Activated CD4-positive, alpha-beta T cell treated with anti-CD3 and anti-CD28 coated beads, Interleukin-2, amount 50 U/mL, for 24 hours (primary cell): ENCODE measurements at places on chromosomes 7 and 10.

GRCh38 chr7:28029051-28029450, 151.5 kb downstream of the JAZF1 start:
- no peak for DNase-seq

DNA sequence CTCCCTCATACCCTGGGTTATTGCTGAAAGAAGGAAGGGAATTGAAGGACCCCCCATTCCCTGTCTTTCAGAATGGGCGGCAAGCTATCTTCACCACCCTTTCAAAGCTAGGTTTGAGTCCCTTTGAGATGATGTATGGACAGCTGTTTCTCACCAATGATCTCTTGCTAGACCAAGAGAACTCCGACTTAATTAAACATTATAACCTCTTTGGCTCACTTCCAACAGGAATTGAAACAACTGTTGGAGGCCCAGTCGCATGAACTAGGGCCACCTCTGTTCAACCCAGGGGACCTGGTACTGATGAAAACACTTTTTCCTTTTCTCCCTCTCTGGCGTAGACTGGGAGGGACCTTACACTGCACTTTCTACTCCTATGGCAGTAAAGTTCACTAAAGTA, 110.6 kb downstream of the ITGB8 start:
- DNase-seq = no peak

DNA sequence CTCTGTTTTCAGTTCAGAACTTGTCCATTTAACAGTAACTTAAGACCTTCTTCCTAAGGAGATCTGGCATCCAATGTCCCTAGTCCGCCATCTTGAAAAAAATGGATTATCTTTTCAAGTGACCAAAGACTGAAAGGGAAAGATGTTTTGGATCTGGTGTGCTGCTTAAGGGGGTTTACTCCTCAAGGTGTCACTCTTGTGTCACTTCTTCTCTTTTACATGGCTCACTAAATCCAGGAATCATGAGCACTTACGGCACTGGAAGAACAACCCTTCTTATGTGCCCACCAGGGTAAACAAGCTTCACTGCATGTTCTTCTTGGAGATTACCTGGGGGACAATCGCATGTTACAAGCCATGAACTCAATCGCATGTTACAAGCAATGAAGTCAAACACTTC, 43.7 kb downstream of the ANXA8 start:
- no peak for DNase-seq

GRCh38 chr7:19982841-19983835, 209.7 kb upstream of the TMEM196 start:
- DNase-seq = no peak

- no peak for DNase-seq
Measured at GRCh38 chr10:2951235-2951835, 116.0 kb upstream of the PFKP start.

- DNase-seq = no peak
Measured at GRCh38 chr7:7324698-7325097, 142.4 kb downstream of the C1GALT1 start.

- DNase-seq = no peak
Measured at GRCh38 chr7:31100871-31101270, 48.8 kb downstream of the ADCYAP1R1 start.

DNA sequence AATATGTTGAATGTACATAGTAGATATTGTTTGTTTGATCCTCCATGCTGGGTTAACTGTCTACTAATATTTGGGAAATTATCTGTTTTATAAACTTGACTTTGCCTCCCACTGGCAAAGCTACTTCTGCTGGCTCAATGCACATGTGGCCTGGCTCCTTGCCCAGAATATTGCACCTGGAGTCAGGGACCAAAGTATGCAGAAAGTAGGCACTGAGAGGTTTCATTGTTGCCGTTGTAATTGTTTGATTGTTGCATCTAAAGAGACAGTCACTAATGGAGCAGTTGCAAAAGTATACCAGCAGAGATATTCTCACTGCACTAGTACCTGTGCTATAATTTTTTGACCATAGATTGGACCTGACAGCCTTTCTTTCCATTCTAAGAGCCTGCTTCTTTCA, 137.8 kb upstream of the CNTNAP2 start:
- no peak for DNase-seq

GRCh38 chr7:99027841-99028240, 116.1 kb downstream of the SMURF1 start:
- no peak for DNase-seq

DNA sequence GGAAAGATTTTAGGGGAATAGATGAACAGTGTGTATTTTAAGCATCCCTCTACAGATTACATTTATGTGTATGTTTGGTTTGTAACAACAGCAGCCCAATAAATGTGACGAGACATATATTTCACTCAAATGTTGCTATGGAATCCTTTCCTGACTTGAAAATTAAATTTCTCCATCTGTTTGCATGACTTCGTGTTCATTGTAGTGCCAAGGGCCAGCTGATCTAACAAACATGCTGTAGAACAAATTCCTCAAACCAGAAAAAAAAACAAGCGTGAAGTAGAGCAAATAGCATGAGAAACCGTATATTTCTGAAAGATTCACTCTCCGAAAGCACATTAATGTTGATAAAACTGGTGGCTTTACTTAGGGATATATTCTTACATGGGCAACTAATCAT, 87.8 kb downstream of the NRCAM start:
- no peak for DNase-seq

DNA sequence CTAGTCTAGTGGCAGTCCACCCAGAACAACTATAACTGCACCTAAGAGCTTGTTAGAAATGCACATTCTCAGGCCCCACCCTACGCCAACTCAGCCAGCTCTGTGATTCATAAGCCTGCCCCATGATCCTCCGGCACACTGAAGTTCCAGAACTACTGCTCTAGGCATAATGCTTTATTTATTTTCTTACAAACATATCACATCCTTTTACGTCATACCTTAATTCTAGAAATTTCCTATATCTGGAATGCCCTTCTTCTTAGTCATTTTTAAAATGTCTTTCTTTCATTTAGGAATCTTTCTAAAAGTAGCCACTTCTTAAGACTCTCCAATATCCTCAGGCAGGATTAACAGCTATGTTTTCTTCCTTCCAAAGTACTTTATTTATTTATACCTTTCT, 480.1 kb downstream of the INHBA start:
- DNase-seq = no peak

- DNase-seq = no peak
Measured at GRCh38 chr10:116106611-116107010, 166.4 kb downstream of the GFRA1 start.

GRCh38 chr7:50822110-50822509, 39.4 kb upstream of the GRB10 start:
- no peak for DNase-seq

- no peak for DNase-seq
Measured at GRCh38 chr7:25545124-25546008, 317.1 kb upstream of the NPVF start.

DNA sequence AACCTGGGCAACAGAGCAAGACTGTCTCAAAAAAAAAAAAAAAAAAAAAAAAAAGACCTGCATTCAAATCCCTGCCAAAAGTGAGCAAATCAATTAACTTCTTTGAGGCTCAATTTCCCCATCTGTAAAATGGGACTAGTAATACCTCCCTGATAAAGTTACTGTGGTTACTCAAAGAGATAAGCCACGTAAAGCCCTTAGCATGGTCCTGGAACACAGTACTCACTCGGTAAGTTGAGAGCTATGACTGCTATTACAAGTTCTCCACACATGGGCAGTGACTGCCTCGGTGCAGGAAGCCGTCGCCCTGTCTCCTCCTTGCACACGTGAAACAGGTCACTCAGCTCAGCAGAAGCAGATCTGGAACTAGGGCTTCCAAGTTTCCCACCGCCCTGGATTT, 37.9 kb downstream of the DDIT4 start:
- no peak for DNase-seq

- no peak for DNase-seq
Measured at GRCh38 chr10:52376694-52377354, 62.7 kb downstream of the DKK1 start.

DNA sequence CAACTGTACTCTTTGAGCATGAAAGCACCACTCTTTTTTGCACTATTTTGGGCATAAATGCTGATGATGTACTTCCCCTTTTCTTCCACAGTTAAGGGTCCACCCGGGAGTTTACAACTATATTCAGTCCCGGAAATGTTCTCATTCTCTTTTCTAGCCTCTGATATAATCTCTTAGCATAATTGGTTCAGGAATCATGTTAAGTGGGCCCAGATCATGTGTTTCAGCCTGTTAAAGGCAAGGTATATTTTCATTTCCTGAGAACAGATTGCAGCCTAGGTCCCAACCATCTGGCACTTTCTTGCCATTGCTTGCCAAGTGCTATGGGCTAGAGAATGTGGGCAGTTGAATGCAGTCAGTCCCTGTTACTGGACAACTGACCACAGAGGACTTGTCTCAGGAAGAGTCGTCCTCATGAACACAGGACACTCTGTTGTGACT, 111.4 kb upstream of the GLCCI1 start:
- no peak for DNase-seq

- DNase-seq = no peak
Measured at GRCh38 chr7:159211540-159212182, 67.0 kb upstream of the VIPR2 start.

GRCh38 chr10:111430070-111430469, 353.2 kb downstream of the ADRA2A start:
- DNase-seq = no peak

DNA sequence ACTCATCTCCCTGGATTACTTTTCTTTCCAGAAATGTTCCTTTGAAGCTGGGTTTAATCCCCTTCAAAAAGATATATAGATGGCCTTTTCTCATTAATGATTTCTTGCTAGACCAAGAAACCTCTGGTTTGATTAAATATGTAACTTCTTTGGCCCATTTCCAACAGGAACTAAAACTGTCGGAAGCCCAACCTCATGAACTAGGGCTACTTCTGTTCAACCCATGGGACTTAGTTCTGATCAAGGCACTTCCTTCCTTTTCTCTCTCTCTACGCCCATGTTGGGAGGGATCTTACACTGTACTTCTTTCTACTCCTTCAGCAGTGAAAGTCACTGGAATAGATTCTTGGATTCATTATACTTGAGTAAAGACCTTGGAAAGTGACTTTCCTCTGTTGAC, 83.6 kb downstream of the TMEM106B start:
- DNase-seq = no peak

DNA sequence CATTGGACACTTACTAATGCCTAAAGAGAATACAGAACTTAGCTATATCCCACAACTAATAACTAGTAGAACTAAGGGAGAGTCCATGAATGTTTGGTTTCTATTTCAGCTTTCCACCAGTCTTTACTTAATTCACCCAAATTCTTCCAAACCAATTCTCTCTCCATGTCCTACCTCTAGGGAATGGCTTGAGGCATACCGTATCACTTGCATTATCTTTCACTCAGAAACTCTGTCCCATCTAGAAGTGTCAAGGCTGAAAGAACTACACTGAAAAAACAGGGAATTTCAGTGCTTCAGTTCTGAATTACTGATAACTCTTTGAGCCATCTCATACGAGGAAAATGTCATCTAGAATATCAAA, 758 bp downstream of the TMEM168 start:
- DNase-seq = no peak

DNA sequence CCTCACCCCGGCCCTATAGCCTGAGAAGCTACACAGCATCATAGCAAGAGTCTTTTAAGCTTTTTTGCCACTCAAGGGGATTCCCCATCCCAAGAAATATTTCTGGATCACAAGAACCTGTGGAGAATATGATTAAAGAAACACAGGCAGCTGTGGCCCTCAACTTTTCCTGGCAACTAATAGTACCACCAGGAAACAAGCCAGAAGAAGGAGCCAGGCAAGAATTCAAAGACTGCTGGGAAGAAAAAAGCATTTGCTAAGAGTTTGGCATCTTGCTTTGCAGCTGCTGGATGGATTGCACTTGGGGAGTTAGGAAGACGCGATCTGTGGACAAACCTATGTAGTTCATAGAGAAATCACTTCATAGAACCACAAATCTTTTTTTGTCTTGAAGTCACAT, 437.8 kb downstream of the PLXDC2 start:
- no peak for DNase-seq

DNA sequence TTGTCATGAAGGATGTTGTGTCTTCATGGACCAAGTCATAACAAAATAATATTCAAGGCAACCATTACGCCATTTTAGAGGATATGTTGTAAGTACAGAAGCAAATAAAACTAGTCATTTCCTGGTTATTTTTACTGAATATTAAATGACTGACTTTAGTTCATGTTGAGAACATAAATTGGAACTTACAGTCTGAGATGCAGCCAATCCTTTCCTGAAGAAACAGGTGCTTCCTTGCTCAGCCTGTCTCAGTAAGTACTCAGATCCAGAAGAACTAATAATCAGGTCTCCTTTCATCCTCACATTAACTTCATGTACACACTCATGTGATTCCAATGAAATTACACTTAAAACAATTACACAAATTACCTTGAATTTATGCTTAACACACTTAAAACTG, 12.3 kb downstream of the SEMA3A start:
- no peak for DNase-seq

- DNase-seq = no peak
Measured at GRCh38 chr10:119620241-119621077, 23.7 kb upstream of the TIAL1 start.

- no peak for DNase-seq
Measured at GRCh38 chr10:118939211-118940007, 90.1 kb upstream of the NANOS1 start.

- no peak for DNase-seq
Measured at GRCh38 chr10:48885376-48885775, 54.3 kb downstream of the LRRC18 start.

- DNase-seq = no peak
Measured at GRCh38 chr7:124908259-124908658, 21.4 kb downstream of the POT1 start.

GRCh38 chr10:96130326-96130995, 364 bp downstream of the ZNF518A start:
- DNase-seq = peak; percentile 65

- no peak for DNase-seq
Measured at GRCh38 chr7:158590181-158590530, 2.5 kb upstream of the PTPRN2 start.

GRCh38 chr10:90888387-90888786, 16.6 kb downstream of the RPP30 start:
- DNase-seq = no peak
